ENCODE measurements at places on chromosomes 7 and 10. TPM values are rescaled to one million over a fixed set of nuclear protein-coding genes. Genes with fewer than 3 reads are reported as not detected.

Gene OR2A1
- total RNA-seq = not detected

Gene PLEKHS1
- 0.07 TPM for total RNA-seq

Gene LIPK
- not detected for total RNA-seq

Gene CALHM1
- total RNA-seq = not detected

Gene FASTK
- total RNA-seq = 73.6 TPM

Gene FAM20C
- total RNA-seq = 40.3 TPM

Gene TMEM130
- 0.31 TPM for total RNA-seq

Gene ANXA8L1
- total RNA-seq = 127 TPM

Gene SFRP4
- 3.0 TPM for total RNA-seq

Gene C10orf105
- not detected for total RNA-seq

Gene CHST12
- 11.3 TPM for total RNA-seq

Gene HDAC9
- 0.25 TPM for total RNA-seq

All from A549 treated with Hydrocortisone at 1 μM for 4 hours (cell line).